ENCODE measurements at places on chromosomes 7 and 10.

DNA sequence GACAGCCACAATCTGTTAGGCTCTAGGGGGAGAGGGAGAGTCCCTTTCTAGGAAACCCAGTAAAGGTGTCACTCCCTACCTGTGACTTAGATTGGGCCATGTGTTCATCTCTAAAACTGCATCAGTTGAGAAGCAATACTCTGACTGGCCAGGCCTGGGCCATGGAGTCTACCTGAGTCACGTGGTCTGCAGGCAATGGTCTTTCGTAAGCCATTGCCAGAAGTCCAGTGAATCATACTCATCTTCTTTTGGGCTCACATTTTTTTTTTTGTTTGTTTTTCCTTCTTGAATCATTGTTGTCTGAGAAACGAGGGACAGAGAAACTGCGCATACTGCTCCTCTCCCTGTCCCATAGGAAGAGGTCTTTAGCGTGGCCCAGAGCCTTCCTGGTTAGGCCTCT lies 215.6 kb downstream of the CCSER2 start:
- no peak for DNase-seq

GRCh38 chr7:143408686-143409561 lies at the start of gene EPHA1:
Gene EPHA1 (minus strand): TSS chr7:143408856. CDS start chr7:143408805, 51 bp downstream.
- DNase-seq, result no peak

GRCh38 chr10:7696545-7696944 lies 6.6 kb upstream of the ITIH2 start:
- DNase-seq, result no peak

GRCh38 chr10:28058746-28059145 lies 59.9 kb upstream of the ODAD2 start:
- no peak for DNase-seq

- DNase-seq, result no peak
Observed at GRCh38 chr10:113038985-113039384, 88.9 kb downstream of the TCF7L2 start.

- DNase-seq, result no peak
Observed at GRCh38 chr10:49679480-49679893, at the start of gene C10orf53. Gene C10orf53 (plus strand): TSS chr10:49679651. CDS start chr10:49679698, 47 bp downstream.

GRCh38 chr10:7471720-7472367 lies 61.0 kb upstream of the SFMBT2 start:
- DNase-seq, result no peak

GRCh38 chr10:88386821-88387773 lies 196.0 kb downstream of the RNLS start:
- DNase-seq, result no peak

- DNase-seq, result no peak
Observed at GRCh38 chr10:101781984-101782810, 1.0 kb downstream of the NPM3 start.

- DNase-seq, result no peak
Observed at GRCh38 chr7:37353949-37354655, 94.6 kb downstream of the ELMO1 start.

DNA sequence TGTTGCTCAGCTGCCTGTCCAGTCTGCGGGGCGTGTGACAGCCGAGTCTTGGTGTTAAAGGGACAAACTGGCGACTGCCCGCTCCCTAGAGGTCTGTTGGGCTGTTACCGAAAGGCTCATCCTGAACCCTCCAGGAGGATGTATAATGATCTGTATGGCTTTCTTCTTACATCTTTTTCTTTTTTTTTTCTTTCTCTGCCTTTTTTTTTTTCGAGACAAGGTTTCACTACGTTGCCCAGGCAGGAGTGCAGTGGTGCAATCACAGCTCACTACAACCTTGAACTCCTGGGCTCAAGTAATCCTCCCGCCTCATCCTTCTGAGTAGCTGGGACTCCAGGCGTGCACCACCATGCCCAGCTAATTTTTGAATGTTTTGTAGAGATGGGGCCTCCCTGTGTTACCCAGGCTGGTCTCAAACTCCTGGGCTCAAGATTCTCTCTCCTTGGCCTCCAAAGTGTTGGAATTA lies 857 bp downstream of the INTS15 start:
- no peak for DNase-seq

DNA sequence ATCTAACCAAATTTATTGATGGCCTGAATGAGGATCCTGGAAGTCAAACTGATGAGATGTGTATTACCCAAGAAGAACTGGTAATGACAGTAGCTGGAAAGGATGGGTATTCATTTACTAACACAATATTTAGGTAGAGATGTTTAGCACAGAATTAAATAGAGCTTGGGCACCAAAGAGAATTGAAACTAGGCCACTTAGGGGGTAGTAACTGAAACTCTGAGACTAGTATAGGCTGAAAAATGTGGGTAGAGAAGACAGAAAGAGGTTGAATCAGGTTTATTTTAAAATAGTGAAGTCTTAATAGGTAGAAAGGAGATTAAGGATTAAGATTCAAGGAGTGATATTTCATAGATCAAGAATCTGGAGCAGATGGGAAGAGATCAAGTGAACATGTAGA lies 155.8 kb downstream of the MLLT10 start:
- no peak for DNase-seq

DNA sequence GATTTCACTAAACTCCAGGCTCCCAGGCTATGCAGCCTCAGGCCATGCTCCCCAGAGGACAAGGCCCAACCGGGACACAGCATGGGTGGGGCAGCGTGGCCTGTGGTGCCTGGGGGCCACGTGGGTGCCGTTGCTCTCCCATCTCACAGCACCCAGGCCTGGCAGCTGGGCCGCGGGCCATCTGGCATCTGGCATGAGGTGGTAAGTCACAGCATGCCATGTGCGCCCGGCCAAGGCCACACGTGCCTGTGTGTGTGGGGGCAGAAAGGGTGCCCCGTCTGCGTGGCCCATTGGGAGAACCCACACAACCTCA lies 204.1 kb downstream of the EBF3 start:
- no peak for DNase-seq

- DNase-seq, result no peak
Observed at GRCh38 chr7:152137476-152138025, 112.1 kb downstream of the GALNT11 start.

DNA sequence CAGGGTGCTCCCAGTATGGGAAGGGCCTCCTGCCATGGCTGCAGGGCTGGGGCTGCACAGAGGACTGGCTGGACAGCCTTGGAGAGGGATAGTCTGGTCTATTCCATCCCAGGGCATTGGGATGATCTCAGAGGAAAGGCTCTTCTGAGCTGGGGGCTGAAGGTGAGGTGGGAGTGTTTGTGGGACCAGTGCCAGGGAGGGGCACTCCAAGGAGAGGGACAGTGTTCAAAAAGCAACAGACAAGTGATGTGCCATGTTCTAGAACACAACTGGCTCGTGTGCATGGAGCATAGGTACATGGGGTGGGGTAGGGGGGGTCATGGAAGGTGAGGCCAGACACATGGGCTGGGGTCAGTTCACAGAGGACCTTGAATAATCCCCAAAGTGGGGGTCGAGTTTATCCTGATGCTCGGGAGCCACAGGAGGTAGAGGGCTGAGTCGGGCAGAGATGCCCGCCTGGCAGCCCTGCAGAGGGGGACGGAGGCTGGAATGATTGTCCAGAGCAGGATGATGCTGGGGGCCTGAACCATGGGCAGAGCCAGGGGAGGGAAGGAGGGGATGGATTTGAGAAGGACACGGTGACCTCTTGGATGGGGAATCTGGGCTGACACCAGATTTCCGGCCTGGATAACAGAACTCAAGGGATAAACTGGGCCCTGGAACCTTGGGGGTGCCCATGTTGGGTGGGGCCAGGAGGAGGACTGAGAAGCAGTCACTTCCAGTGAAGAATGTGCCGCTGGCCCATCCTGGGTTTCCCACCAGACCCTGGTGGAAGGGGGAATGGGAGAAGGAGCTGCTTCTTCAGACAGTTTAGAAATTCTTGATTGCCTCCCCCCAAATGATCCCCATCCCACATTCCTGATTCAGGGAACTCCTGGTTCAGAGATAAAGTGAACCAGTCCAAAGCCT lies 50.4 kb downstream of the NEURL1 start:
- no peak for DNase-seq

- no peak for DNase-seq
Observed at GRCh38 chr7:116398672-116399071, 100.9 kb upstream of the CAV2 start.

DNA sequence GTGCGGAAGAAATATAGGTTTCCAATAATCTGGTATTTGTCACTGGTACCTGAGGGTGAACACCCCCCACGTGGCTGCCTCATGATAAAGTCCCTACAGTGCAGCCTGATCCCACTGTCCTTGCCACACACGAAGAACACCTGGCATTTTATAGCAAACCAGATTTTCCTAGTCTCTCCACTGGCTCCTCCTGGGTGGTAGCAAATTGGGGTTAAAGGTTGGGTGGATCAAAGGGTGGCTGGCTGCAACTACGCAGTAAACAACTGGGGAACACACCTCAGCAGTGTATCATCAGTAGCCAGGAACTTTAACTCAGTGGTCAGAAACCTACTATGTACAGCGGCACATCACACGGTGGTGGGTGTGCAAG lies 10.3 kb downstream of the SEPHS1 start:
- no peak for DNase-seq

DNA sequence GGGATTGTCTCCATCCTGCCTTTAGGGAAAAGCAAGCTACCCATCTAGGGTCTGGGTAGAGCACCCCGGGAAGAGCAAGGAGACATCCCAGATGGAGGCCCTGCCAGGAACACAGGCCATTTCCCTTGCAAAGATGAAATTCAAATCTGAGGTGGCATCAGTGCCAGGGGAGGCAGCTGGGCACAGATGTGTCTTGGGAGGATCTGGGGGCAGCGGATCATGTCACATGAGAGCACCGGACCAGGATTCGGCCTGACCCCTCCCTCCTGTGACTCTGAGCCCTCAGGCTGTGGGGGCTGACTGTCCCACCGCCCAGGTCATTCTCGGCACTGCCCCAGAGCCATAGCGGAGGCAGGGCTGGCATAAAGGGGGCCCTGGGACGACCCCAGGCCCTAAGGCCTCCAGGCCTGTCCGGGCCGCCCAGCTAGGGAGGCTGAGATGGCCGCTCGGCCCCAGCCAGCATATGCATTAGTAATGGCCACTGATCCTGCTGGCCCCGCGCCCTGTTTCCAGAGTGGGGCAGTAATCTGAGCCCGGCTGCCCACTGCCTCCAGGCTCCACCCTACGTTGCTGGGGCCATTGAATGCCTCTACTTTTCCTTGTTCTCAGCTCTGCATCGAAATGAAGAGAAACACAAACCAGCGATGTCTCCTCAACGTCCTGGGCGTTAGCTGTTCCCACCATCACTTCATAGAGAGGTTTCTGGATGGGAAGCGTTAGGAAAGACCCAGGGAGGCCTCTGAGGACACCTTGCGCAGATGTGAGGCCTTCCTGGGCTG lies 148.5 kb downstream of the UBE2H start:
- no peak for DNase-seq

DNA sequence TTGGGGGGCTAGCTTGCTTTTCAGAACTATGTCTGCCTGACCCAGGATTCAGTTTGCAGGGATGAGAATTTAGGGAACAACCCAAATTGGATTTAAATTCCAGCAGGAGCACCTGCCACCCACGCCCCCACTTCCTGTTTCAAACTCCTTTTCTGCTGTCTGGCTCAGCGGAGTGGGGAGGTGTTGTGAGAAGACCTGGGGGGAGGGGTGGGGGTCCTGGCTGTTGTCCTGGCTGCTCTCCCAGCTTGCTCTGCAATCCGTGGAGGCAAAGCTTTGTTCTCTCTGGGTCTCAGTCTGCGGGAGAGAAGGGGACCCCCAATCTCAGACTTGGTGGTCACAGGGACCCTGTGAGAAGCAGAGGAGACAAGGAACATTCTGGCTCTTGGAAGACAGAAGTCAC lies 799 bp downstream of the KCNK18 start:
- no peak for DNase-seq

DNA sequence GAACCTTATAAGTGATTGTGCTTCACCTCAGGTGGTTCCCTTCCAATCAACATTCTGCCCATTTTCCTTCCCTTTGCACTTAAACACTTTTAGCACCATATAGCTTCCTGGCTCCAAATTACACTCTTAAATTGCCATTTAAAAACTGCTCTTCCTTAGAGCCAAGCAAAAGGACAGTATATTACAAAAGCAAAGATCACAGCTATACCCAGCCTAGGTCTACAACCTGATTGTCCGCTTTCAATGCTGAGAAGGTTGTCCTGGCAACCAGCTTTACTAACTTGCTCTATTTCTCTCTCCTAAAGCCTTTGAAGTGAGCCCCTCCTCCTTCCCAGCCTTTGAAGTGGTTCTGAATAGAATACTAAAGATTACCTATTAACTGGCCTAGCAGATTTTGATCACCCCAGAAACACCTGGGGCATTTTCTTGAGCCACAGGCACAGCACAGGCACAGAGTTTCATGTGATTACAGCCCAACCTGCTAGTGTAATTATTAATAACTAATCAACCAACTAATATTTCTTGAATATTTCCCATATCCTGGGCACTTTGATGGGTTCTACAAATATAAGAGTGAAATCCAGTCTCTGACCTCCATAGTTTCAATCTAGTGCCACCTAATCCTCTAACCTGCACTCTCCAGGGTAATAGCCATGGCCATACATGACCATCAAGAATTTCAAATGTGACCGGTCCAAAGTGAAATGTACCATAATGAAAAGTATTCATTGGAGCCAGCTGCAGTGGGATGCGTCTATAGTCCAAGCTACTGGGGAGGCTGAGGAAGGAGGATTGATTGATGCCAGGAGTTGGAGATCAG lies 63.6 kb upstream of the TRIM24 start:
- DNase-seq, result no peak

GRCh38 chr10:68586606-68587305 lies 26.6 kb downstream of the TET1 start:
- DNase-seq, result no peak

Data from stimulated activated CD4-positive, alpha-beta T cell treated with anti-CD3 and anti-CD28 coated beads, Interleukin-1b, Interleukin-23, amount 100 ng/mL, for 1 hour (primary cell).